Cerebellum (tissue), 4 donors: ENCODE measurements at places on chromosomes 6 and 20.

DNA sequence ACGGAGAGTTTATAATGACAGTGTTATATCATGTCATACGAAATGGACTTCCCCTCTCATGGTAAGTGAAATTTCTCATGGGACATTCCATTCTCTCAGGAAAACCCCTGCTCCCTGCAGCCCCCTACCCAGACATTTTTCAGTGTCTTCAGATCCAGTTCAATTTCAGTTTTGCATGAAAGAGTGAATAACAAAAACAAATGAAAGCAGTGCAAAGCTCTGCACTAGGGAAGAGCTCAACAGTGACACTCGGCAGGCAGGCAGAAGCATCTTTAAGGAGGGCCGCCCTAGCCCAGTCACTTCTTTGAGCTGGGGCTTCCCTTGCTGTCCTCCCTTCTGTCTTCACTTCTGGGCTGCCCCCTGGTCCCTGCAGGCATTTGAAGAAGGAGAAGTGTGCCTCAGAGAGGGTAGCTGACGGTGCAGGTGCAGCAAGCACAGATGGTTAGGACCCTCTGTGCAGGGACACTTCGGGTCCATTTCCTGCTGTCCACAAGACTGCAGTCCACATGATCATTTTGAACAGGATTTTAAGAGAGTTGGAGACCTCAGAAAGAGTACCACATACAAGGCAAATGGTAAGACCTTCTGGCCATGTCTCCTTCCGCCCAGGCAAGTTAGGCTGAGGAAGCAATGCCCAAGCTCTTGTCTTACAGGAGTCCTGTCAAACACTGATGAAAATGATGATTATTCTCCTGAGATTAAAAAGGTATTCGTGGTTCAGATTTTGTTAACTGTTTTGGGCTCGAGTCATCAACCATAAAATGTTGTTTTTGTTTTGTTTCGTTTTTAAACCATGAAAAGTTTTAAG is 5.4 kb upstream of the DUSP22 start:
- DNase-seq, result no peak

DNA sequence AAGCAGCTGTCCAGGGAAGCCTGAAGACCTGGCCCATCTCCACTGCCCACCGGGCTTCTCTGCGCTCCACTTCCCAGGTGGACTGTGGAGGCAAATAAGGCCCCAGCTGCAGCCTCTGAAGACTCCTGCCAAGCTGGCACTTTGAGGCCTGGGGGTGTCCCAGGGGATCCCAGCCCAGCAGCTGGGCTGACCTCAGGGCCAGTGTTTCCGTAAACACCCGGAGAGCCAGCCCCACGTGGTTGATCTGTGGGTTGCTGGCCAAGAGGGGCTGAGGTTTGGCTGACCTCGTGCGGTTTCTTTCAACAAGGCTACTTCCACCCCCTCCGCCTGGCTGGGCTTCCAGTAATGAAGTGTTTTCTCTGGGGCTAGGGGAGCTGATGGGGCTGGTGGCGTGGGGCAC is 12.4 kb upstream of the CCN5 start:
- peak; percentile 26 for DNase-seq

GRCh38 chr20:58649288-58650180 is 1.5 kb upstream of the STX16 start:
- peak; percentile 30 for DNase-seq

GRCh38 chr20:24452498-24453127 is 16.8 kb upstream of the SYNDIG1 start:
- DNase-seq, result no peak

GRCh38 chr6:5373430-5373829 is 112.1 kb downstream of the FARS2 start:
- DNase-seq, result no peak

GRCh38 chr20:43914311-43915210 is at the start of gene TOX2:
TSS of gene TOX2 (plus strand) at chr20:43914852. CDS start at chr20:43914892, 40 bp downstream.
- no peak for DNase-seq

DNA sequence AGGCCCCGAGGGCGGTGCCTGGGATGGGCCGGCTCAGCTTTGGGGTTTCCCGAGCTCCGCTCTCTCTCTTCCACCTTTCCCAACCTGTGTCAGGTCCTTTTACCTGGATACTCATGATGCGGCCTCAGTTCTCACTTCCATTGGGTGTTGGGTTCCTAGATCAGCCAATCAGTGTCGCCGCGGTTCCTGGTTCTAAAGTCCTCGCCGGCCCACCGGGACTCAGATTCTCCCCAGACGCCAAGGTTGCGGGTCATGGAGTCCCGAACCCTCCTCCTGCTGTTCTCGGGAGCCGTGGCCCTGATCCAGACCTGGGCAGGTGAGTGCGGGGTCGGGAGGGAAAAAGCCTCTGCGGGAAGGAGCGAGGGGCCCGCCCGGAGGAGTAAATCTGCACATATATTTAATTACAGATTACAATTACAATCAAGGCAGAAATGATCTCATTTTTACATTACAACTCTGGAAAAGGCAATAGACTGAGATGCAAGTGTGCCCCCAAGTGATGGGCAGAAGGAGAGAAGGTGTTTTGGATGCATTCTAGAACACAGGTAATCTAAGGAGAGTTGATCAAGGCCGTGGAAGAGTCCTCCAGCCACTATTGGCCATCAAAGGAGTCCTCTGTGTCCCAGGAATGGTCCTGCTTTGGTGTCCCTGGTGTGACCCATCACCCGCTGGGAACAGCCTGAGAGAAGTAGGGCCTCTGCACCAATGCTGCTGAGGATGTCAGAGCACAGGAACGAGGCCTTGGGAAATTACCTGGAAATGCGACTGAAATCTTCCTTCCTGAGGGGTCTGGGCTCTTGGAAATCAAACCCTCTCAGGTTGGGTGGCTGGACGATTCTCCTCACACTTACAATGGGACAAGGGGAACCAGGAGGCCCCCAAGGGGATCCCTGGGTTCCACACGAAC is 34.7 kb upstream of the MICB start:
- peak; percentile 95 for DNase-seq

GRCh38 chr6:83051377-83052172 is 14.1 kb downstream of the UBE3D start:
- no peak for DNase-seq
